ENCODE measurements at places on chromosomes 6 and 20.

GRCh38 chr6:15330174-15330944 is 84.5 kb downstream of the JARID2 start:
- H3K27ac ChIP-seq, result no peak overlapping the region
- H3K4me1 ChIP-seq, result 0 out of 2 replicates have a peak, but pooled peaks cover 4% of the 10 kb centered on the region
- no peak for DNase-seq
- H3K27me3 ChIP-seq, result no peaks in the 10 kb centered on the region
- H3K36me3 ChIP-seq, result no peaks in the 10 kb centered on the region

GRCh38 chr6:157280947-157281346 is 42.4 kb downstream of the TMEM242 start:
- H3K4me1 ChIP-seq, result no peaks in the 10 kb centered on the region
- DNase-seq, result no peak
- H3K27ac ChIP-seq, result no peak overlapping the region
- H3K27me3 ChIP-seq, result peaks cover 10% of the 10 kb centered on the region
- no peaks in the 10 kb centered on the region for H3K36me3 ChIP-seq

DNA sequence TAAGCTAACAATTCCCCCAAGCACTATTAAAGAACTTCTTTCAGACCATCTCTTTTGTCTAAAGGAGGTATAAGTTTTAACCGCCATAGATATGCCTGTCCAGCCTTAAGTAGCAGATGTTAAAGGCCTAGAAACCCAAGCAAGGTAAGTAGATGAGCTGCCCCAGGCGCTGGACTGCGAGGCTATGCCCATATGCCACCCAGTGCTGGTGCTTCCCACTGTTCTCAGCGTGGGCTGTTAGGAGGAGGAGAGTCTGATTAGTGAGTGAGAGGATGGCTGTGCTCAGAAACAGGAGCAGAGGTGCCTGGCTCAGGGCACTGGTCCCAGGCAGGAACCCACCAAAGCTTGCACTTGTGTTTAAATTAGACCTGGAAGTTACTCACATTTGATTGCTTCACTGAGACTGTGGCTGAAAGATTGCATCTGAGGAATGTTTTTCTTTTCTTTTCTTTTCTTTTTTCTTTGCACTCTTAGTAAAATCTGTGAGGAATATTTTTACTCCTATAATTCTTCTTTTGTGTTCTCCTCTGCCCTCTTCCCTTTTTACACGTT is 32.2 kb downstream of the PRPH2 start:
- H3K27ac ChIP-seq, result no peak overlapping the region
- H3K4me1 ChIP-seq, result peaks cover 14% of the 10 kb centered on the region
- no peak overlapping the region for H3K4me3 ChIP-seq
- DNase-seq, result no peak

GRCh38 chr6:163940705-163941623 is 526.4 kb downstream of the QKI start:
- no peaks in the 10 kb centered on the region for H3K4me1 ChIP-seq
- no peaks in the 10 kb centered on the region for H3K36me3 ChIP-seq
- H3K4me3 ChIP-seq, result no peak overlapping the region
- no peak overlapping the region for H3K27ac ChIP-seq

- no peak overlapping the region for H3K4me3 ChIP-seq
- H3K4me1 ChIP-seq, result no peaks in the 10 kb centered on the region
- peaks cover 56% of the 10 kb centered on the region for H3K36me3 ChIP-seq
- DNase-seq, result no peak
- no peaks in the 10 kb centered on the region for H3K27me3 ChIP-seq
- no peak overlapping the region for H3K27ac ChIP-seq
Measured at GRCh38 chr6:157144859-157145568, 178.3 kb downstream of the TMEM242 start.

DNA sequence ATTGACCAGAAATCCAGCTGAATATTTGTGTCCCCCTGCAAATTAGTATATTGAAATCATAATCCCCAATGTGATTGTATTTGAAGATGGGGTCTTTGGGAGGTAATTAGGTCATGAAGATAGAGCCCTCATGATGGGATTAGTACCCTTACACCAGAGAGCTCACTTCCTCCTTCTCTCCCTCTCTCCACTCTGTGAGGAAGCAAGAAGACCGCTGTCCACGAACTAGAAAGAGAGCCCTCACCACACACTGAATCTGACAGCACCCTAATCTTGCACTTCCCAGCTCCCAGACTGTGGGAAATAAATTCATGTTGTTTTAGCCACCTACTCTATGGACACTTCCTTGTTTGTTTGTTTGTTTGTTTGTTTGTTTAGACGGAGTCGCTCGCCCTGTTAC is 11.9 kb upstream of the PLAGL1 start:
- H3K4me1 ChIP-seq, result no peaks in the 10 kb centered on the region
- H3K36me3 ChIP-seq, result no peaks in the 10 kb centered on the region
- H3K27me3 ChIP-seq, result peaks cover 5% of the 10 kb centered on the region
- no peak overlapping the region for H3K4me3 ChIP-seq
- H3K27ac ChIP-seq, result no peak overlapping the region
- DNase-seq, result no peak

DNA sequence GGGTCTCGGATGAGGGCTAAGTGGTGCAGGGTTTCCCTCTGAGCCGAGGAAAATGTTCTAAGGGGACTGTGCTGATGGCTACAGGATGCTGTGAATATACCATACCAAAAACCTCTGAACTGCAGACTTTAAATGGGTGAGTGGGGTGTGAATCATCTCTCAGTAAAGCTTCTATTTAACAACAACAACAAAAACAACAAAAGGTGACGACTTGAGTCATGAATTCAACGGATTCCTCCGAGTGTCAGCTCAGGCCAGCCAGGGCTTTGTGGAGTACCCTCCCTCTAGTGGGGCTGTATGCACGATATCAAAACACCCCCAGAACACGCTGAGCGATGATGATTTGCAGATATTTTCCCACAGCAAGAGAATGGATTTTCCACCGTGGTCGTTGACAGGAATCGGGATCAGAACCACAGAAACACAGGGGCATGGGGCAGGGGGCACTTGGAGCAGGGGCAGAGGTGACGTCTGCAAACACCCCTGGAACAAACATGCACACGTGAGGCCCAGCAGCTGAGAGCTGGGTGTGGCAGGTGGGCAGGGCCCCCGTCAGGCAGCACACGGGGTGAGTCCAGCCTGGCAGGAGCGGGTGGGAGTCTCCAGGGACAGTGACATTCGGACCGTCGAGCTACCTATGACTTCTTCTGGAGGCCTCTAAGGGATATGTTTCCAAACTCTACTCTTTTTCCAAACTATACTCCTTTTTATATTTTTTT is 38.6 kb downstream of the SLC2A4RG start:
- no peaks in the 10 kb centered on the region for H3K36me3 ChIP-seq
- H3K4me3 ChIP-seq, result no peak overlapping the region
- H3K27ac ChIP-seq, result no peak overlapping the region
- H3K4me1 ChIP-seq, result no peaks in the 10 kb centered on the region
- no peak for DNase-seq
- no peaks in the 10 kb centered on the region for H3K27me3 ChIP-seq

- H3K4me1 ChIP-seq, result no peaks in the 10 kb centered on the region
- H3K4me3 ChIP-seq, result no peak overlapping the region
- H3K36me3 ChIP-seq, result no peaks in the 10 kb centered on the region
- no peak for DNase-seq
- no peaks in the 10 kb centered on the region for H3K27me3 ChIP-seq
- no peak overlapping the region for H3K27ac ChIP-seq
Measured at GRCh38 chr6:161493576-161494118, 219.8 kb upstream of the AGPAT4 start.

DNA sequence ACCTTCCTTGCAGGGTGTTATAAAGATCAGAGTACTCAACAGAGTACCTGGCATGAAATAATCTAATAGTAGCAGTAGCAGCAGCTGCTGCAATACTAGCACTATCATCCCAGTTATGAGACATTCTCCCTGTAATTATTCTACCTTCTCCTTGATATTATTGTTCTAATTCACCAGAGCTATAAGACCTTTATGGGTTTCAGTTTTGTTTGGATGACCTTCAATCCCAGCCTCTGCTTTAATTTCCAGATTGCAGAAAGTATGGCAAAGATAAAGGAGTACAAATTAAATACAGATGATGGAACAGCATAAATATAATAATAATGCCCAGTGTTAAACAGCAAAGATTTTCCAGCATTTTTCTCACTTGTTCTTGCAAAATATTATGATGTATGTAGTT is 150.5 kb upstream of the MYLIP start:
- no peaks in the 10 kb centered on the region for H3K36me3 ChIP-seq
- H3K27me3 ChIP-seq, result no peaks in the 10 kb centered on the region
- no peak overlapping the region for H3K4me3 ChIP-seq
- no peaks in the 10 kb centered on the region for H3K4me1 ChIP-seq
- H3K27ac ChIP-seq, result no peak overlapping the region

- H3K36me3 ChIP-seq, result no peaks in the 10 kb centered on the region
- H3K4me1 ChIP-seq, result no peaks in the 10 kb centered on the region
- H3K27ac ChIP-seq, result no peak overlapping the region
- no peak for DNase-seq
- no peak overlapping the region for H3K4me3 ChIP-seq
- no peaks in the 10 kb centered on the region for H3K27me3 ChIP-seq
Measured at GRCh38 chr6:125534430-125535263, 214.8 kb upstream of the HEY2 start.

- DNase-seq, result no peak
- H3K27me3 ChIP-seq, result no peaks in the 10 kb centered on the region
- no peaks in the 10 kb centered on the region for H3K36me3 ChIP-seq
Measured at GRCh38 chr20:19078448-19079373, 133.7 kb upstream of the SLC24A3 start.

- no peak overlapping the region for H3K4me3 ChIP-seq
- no peak for DNase-seq
- no peaks in the 10 kb centered on the region for H3K4me1 ChIP-seq
- H3K27ac ChIP-seq, result no peak overlapping the region
- H3K27me3 ChIP-seq, result no peaks in the 10 kb centered on the region
- H3K36me3 ChIP-seq, result peaks cover 25% of the 10 kb centered on the region
Measured at GRCh38 chr6:110625883-110626282, 149.5 kb upstream of the SLC22A16 start.

DNA sequence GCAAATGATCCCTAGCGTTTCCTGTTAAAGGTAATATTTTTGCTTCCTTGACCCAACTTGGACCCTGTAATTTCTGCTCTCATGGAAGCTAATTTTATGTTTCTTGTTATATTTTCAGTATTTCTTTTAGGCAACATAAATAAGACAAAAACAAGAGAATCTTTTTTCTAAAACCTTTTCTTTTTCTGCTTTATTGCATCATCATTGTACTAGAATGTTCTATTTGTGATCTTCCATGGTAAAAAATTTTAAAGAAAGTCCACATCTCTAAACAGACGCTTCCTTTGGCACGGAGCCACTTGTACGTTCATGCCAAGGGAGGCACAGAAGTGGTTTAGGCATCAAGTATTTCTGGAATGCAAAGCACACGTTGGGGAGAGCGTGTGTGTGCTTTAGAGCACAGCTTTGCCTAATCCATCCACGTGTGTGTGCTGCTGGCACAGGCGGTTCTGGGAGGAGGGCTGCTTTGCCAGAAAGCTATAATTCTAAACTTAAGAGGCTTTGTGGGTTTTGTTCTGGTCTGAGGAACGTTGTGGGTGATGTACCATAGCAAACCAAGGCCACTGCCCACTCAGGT is 98.3 kb downstream of the SASH1 start:
- H3K27ac ChIP-seq, result no peak overlapping the region
- no peak for DNase-seq
- no peak overlapping the region for H3K4me3 ChIP-seq
- H3K4me1 ChIP-seq, result no peaks in the 10 kb centered on the region
- no peaks in the 10 kb centered on the region for H3K27me3 ChIP-seq

DNA sequence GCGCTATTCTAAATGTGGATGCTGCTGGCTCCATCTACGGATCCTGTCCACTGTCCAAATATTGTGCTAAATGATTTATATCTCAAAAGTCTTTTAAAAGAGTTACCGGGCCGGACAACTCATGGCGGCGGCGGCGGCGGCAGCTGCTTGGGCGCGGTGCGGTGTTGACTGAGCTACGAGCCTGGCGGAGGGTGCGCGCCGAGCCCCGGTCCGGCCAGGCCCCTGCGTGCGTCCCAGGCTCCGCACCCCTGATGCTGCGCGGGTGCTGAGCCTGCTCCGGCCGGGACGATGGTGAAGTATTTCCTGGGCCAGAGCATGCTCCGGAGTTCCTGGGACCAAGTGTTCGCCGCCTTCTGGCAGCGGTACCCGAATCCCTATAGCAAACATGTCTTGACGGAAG is 303.4 kb downstream of the CENPW start:
- H3K36me3 ChIP-seq, result no peaks in the 10 kb centered on the region
- no peak overlapping the region for H3K27ac ChIP-seq
- H3K27me3 ChIP-seq, result no peaks in the 10 kb centered on the region
- no peak for DNase-seq
- H3K4me3 ChIP-seq, result no peak overlapping the region

DNA sequence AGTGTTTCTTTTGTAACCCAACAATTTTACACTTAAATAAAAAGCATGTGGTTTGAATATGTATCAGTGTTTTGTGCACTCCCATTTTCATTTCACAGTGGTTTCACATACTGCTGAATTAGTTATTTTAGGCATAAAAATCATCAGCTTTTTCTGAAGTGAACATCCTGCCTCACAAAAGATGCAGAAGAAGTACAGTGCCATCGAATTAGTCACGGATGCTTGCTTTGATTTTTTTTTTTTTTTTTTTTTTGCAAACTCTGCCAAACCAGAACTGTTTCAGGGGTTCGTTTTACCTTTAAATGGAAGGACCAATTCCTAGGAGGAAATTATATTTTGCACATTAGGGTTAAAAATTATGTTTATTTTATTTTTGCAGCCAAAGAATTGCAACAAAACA is 158.6 kb downstream of the RPS12 start:
- no peaks in the 10 kb centered on the region for H3K27me3 ChIP-seq
- no peaks in the 10 kb centered on the region for H3K4me1 ChIP-seq
- H3K27ac ChIP-seq, result no peak overlapping the region
- DNase-seq, result no peak
- no peak overlapping the region for H3K4me3 ChIP-seq

GRCh38 chr6:89471287-89471867 is 38.4 kb downstream of the ANKRD6 start:
- no peaks in the 10 kb centered on the region for H3K27me3 ChIP-seq
- no peak overlapping the region for H3K4me3 ChIP-seq
- no peaks in the 10 kb centered on the region for H3K36me3 ChIP-seq
- no peak overlapping the region for H3K27ac ChIP-seq
- DNase-seq, result no peak
- H3K4me1 ChIP-seq, result peaks cover 25% of the 10 kb centered on the region

GRCh38 chr6:149268768-149269167 is 48.7 kb upstream of the TAB2 start:
- no peak for DNase-seq
- H3K27ac ChIP-seq, result no peak overlapping the region
- no peaks in the 10 kb centered on the region for H3K36me3 ChIP-seq
- H3K4me3 ChIP-seq, result no peak overlapping the region
- H3K27me3 ChIP-seq, result no peaks in the 10 kb centered on the region

- H3K27me3 ChIP-seq, result no peaks in the 10 kb centered on the region
- H3K27ac ChIP-seq, result no peak overlapping the region
- DNase-seq, result no peak
- no peak overlapping the region for H3K4me3 ChIP-seq
Measured at GRCh38 chr20:58293453-58293852, 16.1 kb upstream of the RAB22A start.

DNA sequence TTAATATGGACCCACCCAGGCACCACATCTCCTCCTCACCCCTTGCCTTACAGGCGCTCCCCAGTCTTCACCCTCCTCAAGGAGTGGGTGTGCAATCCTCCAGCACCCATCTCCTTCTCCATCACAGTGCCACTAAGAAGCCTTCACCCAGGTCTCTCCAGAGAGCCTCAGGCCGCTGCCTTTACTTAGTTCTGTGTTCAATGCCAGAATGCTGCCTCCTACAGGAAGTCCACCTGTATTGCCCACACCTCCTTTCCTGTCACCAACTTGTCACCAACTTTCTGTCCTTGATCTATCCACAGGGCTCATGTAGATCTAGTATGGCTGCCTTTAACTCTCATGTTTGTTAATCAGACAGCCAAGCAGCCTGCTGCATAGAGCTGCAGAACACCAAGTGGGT is 586 bp upstream of the LST1 start:
- peak overlapping the region; percentile 67 for H3K27ac ChIP-seq
- H3K4me1 ChIP-seq, result peaks cover 50% of the 10 kb centered on the region
- DNase-seq, result peak; percentile 69
- no peak overlapping the region for H3K4me3 ChIP-seq

Measured in DND-41 (cell line).